Daoy (cell line): ENCODE measurements at places on chromosomes 1 and 21.
A peak's percentile ranks its signal among the peaks of the same experiment; 100 is the strongest.

DNA sequence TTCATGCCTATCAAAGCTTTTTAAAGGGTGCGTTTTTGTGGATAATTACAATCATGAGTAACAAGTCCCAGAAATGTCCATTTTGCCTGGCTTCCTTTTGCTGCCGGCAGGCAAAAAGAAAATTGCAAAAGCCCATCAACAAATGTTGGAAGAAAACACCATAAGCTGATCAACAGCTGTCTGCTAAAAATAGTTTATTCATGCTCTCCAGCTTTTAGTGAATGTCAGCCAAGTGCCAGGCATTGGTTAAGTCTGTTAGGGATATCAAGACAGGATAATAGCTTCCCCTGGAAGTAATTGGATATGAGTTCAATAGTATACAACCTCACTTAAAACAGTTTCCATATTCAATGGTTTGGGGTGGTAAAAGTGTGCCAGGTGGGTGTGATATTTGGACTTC is 13.6 kb upstream of the AGMAT start:
- DNase-seq = no peak

DNA sequence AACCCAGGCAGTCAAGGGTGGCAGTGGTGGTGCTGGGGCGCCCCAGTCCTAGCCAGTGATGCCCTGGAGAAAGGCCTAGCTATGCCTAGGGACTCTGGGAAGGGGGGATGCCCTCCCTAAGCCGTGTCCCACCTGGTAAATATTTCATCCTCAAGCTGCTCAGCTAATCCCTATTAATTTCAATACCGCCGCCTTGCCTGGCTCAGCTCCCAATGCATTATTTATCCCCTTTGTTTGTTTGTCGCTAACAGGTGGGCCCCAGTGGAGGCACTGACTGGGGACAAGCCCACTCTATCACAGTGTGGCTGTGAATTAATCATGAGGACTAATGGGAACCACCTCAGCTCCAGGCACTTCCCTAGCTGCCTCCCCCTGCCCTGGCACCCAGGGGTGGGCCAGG is 22.5 kb downstream of the DMAP1 start:
- DNase-seq = no peak

DNA sequence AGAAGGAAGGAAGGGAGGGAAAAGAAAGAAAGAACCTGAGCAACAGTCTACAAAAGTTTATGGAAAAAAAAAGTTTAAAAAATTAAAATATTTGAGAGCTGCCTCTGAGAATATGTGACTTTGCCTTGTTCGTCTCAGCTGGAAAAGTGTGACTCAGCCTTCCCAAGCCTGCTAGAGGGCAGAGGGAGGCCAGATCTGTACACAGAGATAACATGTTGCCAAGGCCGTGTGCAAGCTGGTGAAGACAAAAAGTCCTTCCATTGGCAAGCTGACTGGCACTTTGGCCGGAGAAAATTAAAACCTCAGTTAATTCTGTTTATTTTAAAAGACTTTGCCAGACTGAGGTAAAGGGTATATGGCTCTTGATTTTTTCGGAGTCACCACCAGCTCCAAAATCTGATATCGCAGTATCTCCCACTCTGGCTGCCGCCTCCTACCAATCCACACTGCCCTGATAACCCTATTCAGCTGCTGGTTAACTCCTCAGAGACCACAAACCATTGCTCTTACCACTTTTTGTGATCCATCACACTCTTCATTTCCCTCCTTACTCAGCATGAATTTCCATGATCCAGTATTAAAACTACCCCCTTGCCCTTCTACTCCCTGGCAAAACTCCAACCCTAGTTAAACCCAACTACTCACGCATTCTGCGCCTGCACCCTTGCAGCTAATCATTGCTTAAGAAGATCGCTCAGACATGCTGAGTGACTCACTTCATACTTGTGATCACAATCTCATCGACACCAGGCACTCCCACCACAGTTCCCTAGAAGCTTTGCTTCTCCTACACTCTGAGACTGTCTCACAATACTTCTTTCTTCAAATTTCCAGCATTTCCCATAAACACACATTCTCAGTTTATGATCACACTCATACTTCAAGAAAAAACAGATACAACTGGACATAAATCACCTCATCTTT is 5.7 kb upstream of the PPP1R15B start:
- peak; percentile 95 for DNase-seq

DNA sequence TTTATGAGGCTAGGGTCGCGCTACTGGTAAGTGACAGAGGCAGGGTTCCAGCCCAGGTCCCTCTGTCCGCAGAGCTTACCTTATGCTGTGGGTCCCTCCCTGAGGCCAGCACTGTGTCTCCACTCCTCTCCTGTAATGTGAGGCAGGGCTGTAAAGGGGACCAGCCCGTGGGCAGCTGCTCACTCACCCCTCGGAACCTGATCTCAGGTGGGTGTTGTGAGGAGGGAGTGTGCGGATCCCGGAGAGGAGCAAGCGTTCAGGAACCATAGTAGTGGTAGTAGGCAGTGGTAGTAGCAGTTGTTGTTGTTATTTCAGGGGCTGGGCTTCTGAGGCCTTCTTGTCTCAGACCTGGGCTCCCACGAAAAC is 1.7 kb downstream of the ZC3H12A start:
- no peak for DNase-seq

GRCh38 chr1:47724432-47724999 is 272.7 kb downstream of the TRABD2B start:
- no peak for DNase-seq

- no peak for DNase-seq
Observed at GRCh38 chr1:224883091-224883490, 46.4 kb upstream of the DNAH14 start.

DNA sequence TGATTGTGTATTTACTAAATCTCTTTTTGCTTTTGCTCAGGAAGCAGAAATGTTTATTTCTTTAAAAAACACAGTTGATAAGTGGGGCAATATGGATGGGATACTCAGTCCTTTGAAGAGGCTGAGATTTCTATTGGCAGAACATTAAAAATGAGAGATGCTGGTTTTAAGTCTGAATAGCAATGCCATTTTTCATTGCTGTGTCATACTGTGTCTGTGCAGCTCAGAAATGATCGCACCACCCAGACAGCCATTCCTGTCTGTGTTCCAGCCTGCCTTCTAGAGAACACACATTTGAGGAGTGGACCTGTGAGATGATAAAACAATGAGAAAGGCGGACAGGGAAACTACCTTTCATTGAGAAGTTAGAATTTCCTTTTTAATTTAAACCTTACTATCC is 231.2 kb upstream of the USP24 start:
- no peak for DNase-seq

GRCh38 chr1:117389284-117389683 is 22.0 kb downstream of the MAN1A2 start:
- no peak for DNase-seq

DNA sequence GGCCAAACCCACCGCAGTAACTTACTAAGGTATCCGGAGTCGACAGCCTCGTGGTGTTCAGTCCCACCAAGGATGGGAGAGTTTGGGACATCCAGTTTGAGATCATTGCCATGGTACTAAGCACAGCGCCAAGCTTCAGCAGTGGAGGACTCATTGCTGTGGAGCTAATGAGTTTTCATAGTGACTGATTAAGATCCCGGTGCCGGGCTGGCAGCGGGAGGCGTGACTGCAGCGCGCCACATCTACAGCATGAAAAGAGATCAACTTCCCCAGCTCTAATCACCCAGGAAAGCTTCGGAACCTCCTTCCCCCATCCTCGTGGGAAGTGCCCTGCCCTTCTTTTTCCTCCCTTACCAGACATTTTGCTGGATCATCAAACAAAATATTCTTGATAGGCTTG is 149.9 kb downstream of the OLFM3 start:
- no peak for DNase-seq

DNA sequence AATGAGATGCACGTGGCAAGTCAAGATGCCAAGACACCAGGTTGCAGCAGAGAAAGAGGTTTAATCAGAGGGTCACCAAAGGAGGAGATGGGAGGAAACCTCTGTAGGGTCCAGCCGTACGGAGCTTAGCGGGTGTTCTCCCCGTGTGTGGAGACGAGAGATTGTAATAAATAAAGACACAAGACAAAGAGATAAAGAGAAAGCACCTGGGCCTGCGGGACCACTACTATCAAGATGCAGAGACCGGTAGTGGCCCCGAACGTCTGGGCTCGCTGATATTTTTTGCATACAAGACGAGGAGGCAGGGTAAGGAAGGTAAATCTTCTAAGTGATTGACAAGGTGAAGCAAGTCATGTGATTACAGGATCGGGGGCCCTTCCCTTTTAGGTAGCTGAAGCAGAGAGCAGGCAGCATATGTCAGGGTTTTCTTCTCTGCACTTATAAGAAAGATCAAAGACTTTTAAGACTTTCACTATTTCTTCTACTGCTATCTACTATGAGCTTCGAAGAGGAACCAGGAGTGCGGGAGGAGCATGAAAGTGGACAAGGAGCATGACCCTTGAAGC is 41.2 kb upstream of the TDRD10 start:
- no peak for DNase-seq

DNA sequence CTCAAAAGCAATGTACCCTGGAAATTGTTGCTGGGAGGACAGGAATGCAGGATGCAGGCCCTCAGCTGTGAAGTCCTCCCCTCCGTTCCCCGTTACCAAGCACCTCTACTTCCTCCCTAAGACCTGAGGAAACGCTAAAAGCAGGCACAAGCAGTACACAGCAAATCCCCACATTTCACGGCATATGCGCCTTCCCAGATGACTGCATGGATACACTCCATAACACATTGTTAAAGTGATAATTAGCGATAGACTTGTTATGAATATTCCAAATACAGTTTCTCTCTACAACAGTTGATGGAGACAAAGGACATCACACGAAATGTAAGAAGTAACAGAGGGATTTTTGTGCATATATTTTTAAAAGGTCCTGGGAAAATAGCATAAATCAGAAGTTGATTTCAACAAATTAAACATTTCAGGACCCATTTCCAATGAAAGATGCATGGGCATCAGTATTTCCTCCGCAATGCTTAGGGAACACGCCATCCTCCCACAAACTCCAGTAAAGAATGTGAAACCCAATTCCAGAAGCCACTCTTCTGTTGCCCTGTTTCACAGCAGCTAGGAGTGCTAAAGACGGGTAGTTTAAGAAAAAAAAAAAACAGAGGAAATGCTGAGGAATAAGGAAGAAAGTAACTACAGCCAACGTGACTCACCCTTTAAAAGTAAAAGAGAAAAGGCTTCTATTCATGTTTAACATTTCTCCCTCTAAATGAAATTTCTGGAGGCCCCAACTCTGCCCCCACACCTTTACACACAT is 75.5 kb downstream of the HIVEP3 start:
- DNase-seq = peak; percentile 69

DNA sequence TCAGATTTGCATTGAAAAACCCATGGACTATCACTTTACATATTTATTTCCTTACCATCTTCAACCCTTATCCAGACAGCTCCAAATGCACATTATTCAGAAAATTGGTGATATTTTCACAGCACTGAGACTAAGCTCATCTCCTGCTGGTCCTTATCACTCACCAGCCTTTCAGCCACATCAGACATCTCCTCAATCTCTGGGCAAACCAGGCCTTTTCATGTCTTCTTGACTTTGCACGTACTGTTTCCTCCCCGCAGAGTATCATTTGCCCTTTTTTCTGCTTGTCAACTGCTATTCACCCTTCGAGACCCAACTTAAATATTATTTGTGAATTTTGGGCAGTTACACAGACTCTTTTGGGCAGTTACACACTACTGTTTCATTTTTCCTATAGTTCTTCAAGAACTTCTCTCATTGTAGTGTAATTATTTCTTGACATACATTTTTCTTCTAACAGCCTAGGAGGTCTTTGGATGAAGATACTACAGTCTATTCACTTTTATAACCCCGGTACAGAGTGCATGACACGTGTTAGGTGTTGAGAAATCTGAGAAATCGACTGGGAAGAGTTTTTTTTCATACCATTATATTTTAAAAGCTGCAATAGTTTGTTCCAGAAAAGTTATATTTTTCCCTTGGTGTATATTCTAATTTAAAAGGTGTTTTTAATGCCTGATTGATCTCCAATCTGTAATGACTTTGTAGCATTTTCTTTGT is 98.0 kb downstream of the FGGY start:
- DNase-seq = no peak

DNA sequence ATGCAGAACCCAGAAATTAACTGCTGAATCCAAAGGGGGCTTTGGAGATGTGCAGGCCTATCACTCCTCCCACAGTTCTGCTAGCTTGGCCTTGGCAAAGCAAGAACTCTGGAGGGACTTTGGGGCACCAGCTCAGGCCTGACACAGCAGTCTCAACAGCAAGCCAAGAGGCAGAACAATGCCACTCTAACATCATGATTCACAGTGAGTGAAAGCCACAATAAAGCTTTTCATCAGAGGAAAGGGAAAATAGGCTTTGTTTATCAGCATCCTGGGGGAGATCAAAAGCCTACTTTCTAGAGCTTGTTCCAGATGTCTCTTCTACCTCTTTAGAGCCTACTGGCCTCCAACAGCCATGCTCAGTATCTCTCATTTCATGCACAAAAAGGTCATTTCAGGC is 283.4 kb downstream of the KCNH1 start:
- DNase-seq = peak; percentile 6

- no peak for DNase-seq
Observed at GRCh38 chr1:154948079-154948478, 7.8 kb downstream of the PBXIP1 start.

DNA sequence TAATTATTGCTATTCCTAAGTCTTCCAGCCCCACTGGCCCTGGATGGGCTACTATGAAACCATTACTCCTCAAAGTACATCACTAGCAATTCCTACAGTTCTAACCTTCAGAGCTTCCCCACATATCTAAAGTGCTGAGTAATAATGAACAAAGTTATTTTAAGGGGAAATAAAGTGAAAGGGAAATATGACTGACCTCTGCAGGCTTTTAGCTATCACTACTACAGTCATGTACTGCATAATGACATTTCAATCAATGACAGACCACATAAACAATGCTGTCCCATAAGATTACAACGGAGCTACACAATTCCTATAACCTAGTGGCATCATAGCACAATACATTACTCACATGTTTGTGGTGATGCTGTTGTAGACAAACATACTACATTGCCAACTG is 32.5 kb upstream of the ASPM start:
- DNase-seq = no peak

DNA sequence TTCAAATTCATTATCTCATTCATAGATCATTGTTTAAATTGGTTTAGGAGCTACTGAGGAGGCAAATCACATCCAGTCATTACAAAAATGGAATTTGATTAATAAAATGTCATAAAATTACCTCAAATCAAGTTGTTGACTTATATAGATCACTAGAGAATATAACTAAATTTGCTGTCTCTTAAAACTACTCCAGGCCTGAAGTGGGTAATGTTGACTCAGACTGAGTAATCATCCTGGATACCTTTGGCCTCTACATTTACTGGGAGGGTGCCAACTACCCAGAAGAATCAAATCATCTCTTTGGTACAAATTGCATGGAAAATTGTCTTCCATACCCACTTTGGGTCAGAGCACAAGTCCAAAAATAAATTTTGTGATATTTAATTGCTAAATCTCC is 191.2 kb upstream of the GREM2 start:
- DNase-seq = peak; percentile 79

- DNase-seq = no peak
Observed at GRCh38 chr1:55209247-55209646, 5.9 kb downstream of the USP24 start.

GRCh38 chr1:59266180-59266926 is 30.5 kb upstream of the FGGY start:
- DNase-seq = no peak

GRCh38 chr1:8252266-8252951 is 65.5 kb upstream of the SLC45A1 start:
- no peak for DNase-seq

GRCh38 chr21:32548978-32549377 is 36.3 kb downstream of the TCP10L start:
- DNase-seq = no peak

- DNase-seq = no peak
Observed at GRCh38 chr1:90722874-90723589, 5.9 kb upstream of the BARHL2 start.
